ENCODE measurements at places on chromosomes 12 and 14. TPM values are rescaled to one million over a fixed set of nuclear protein-coding genes. Genes with fewer than 3 reads are reported as not detected.

The LALBA gene
- total RNA-seq, result not detected

The SDR9C7 gene
- total RNA-seq, result 0.14 TPM

The GALNT4 gene
- total RNA-seq, result 4.0 TPM

The OTX2 gene
- total RNA-seq, result 3.3 TPM

The SCARB1 gene
- total RNA-seq, result 37.9 TPM

The GALNT16 gene
- 15.2 TPM for total RNA-seq

The ADCK1 gene
- total RNA-seq, result 15.4 TPM

The FAM222A gene
- 42.9 TPM for total RNA-seq

The ASCL1 gene
- not detected for total RNA-seq

The RDH12 gene
- total RNA-seq, result 0.48 TPM

The RAB3IP gene
- total RNA-seq, result 81.4 TPM

The MANSC4 gene
- total RNA-seq, result not detected

The CYP27B1 gene
- total RNA-seq, result 1.3 TPM

The PHLDA1 gene
- total RNA-seq, result 8.1 TPM

The E2F7 gene
- total RNA-seq, result 3.7 TPM

The SLC10A1 gene
- not detected for total RNA-seq

The HOXC12 gene
- not detected for total RNA-seq

The HOMEZ gene
- 13.6 TPM for total RNA-seq

The TOMM20L gene
- total RNA-seq, result not detected

The ANKLE2 gene
- total RNA-seq, result 37.2 TPM

The EIF2S1 gene
- total RNA-seq, result 42.7 TPM

The EIF5 gene
- total RNA-seq, result 149 TPM

The MYF6 gene
- not detected for total RNA-seq

The WNT5B gene
- 206 TPM for total RNA-seq

The KLRC3 gene
- total RNA-seq, result not detected

The GPR84 gene
- not detected for total RNA-seq

The RFX4 gene
- not detected for total RNA-seq

The MUCL1 gene
- total RNA-seq, result not detected

The RNASE1 gene
- total RNA-seq, result 3.6 TPM

The IL26 gene
- not detected for total RNA-seq

The CNTN1 gene
- 4.7 TPM for total RNA-seq

The TAS2R42 gene
- total RNA-seq, result not detected

The SPRYD4 gene
- total RNA-seq, result 3.6 TPM

The KLHDC1 gene
- total RNA-seq, result 2.6 TPM

The PRPH gene
- total RNA-seq, result 0.53 TPM

The SRRM4 gene
- total RNA-seq, result 0.14 TPM

The KLHL33 gene
- total RNA-seq, result 0.18 TPM

The LHX5 gene
- total RNA-seq, result not detected

The THTPA gene
- total RNA-seq, result 47.6 TPM

The FAM90A1 gene
- total RNA-seq, result 0.18 TPM

The CISTR gene
- not detected for total RNA-seq

The APOF gene
- not detected for total RNA-seq

The GARIN6 gene
- not detected for total RNA-seq

The WIF1 gene
- total RNA-seq, result not detected

The ARG2 gene
- total RNA-seq, result 11.0 TPM

The SLC25A21 gene
- 0.63 TPM for total RNA-seq

The VWF gene
- 0.03 TPM for total RNA-seq

The FAM181A gene
- total RNA-seq, result not detected

The EFS gene
- total RNA-seq, result 20.5 TPM

The KCNK13 gene
- 0.48 TPM for total RNA-seq

Data from cardiac muscle cell (in vitro differentiated cells and primary cell).